ENCODE measurements at places on chromosomes 5 and 9. TPM values are rescaled to one million over a fixed set of nuclear protein-coding genes. Genes with fewer than 3 reads are reported as not detected.

The HK3 gene
- total RNA-seq: 0.13 TPM

The SLC12A2 gene
- total RNA-seq: 20.5 TPM

The C5orf34 gene
- total RNA-seq: 6.1 TPM

The RFK gene
- total RNA-seq: 8.3 TPM

The CARD6 gene
- 0.64 TPM for total RNA-seq

The LRRTM2 gene
- total RNA-seq: not detected

The SLC34A1 gene
- total RNA-seq: 0.10 TPM

The GOLM1 gene
- 19.0 TPM for total RNA-seq

The LNPEP gene
- total RNA-seq: 50.8 TPM

The DOCK2 gene
- total RNA-seq: 192 TPM

The INSL4 gene
- total RNA-seq: not detected

The WDR38 gene
- total RNA-seq: not detected

The F2RL1 gene
- total RNA-seq: 0.10 TPM

The SLC36A3 gene
- total RNA-seq: not detected

The SPATA31C1 gene
- total RNA-seq: not detected

The HAVCR2 gene
- 5.2 TPM for total RNA-seq

The C5orf52 gene
- not detected for total RNA-seq

The PCDHB14 gene
- not detected for total RNA-seq

The CHSY3 gene
- not detected for total RNA-seq

The FOXI1 gene
- total RNA-seq: not detected

The UGT3A1 gene
- total RNA-seq: not detected

The RASGEF1C gene
- not detected for total RNA-seq

The CCDC183 gene
- not detected for total RNA-seq

All from GM12878 (cell line).